ENCODE measurements at places on chromosomes 2 and 18.

DNA sequence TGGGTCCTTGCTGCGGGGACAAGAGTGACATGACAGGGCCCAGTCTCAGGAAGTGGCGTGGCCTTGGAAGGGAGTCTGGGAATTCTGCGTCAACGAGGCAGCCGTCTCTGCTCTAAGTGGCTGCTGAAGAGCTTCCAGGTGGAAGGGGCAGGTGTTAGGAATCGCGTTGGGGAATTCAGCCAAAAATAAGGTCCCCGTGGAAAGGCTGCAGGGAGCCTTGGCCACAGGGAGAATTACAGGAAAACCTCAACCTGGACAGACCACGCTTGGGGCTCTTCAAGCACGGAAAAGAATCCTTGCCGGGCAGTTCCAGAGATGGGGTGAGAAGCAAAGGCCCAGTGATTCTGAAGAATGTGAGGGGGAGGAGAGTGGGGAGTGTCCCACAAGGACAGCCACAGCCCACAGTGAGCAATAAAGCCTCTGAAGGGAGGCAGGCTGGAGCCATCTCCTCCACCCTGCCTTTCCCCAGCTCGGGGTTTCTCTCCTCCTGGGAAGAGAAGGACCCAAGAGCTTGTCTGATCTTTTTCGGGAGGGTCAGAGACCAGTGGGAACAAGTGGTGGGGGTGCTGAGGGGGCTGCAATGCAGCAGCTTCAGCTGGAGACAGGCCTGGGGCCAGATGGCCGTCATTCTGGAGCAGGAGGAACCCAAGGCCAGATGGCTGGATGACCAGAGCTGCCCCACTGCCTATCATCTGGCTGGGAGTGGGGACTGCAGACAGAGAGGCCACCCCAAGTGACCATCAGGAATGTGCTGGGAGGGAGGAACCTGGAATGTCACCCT, 106.4 kb upstream of the SMAD2 start:
- DNase-seq: no peak

GRCh38 chr2:149223472-149224095, 106.8 kb upstream of the LYPD6 start:
- DNase-seq: no peak

- DNase-seq: no peak
These were observed 95.4 kb downstream of the INHBB start for GRCh38 chr2:120441351-120441700.

DNA sequence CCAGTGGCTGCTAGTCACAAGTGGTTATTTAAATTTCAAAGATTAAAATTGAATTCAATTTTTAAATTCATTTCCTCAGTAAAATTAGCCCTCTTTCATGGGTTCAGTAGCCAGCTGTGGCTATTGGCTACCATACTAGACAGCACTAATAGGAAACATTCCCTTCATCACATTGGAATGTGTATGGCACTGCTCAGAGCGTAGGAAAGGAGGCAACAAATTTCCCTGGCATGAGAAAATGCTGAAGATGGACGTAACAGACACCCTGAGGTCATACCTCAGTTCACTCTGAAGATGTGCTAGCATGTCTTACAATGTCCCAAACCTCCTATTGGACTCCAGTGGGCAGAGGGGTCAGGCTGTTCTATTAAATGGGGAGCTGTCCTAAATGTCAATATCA, 96.4 kb downstream of the C1QL2 start:
- no peak for DNase-seq

DNA sequence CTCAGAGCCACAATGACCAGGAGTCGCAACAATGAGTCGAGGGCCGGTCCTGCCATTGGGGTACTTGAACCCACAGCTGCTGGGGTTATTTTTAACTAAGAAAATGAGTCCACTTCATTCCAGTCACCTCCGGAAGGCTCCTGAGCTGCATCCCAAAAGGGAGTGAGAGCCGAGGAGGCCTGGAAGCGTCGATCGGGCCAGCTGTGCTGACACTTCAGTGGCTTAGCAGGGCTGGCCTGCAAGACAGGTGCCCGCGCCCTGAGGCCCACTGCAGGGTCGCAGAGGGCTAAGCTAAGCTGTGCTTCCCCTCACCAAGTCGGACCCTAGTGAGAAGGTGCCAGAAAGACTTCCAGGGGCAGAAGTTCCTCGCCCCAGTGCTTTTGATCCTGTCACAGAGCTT, 21.1 kb downstream of the TBC1D8 start:
- DNase-seq: no peak

DNA sequence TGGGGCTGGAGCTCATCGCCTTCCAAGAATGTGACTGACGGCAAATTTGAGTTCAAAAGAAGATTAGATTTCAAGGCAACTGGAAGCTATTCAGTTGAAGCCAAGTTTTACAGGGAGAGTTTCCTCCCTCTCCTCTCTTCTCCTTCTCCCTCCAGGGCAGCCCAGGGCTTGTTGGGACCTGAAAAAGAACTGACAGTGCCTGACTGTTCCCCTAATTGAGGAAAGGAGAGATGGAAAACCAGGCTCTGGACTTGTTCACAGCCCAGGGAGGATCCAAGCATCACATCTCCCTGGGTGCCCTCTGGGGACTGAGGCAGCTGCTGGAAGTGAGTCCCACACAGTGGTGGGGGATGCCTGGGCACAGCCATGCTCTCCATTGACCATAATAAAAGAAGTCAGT, 88.1 kb downstream of the THNSL2 start:
- no peak for DNase-seq

- DNase-seq: no peak
These were observed 304.1 kb upstream of the ERBB4 start for GRCh38 chr2:212842544-212843185.

- DNase-seq: peak; percentile 51
These were observed 30.6 kb downstream of the ORC4 start for GRCh38 chr2:147989809-147990403.

- no peak for DNase-seq
These were observed 38.4 kb upstream of the NXPH2 start for GRCh38 chr2:138818556-138818955.

DNA sequence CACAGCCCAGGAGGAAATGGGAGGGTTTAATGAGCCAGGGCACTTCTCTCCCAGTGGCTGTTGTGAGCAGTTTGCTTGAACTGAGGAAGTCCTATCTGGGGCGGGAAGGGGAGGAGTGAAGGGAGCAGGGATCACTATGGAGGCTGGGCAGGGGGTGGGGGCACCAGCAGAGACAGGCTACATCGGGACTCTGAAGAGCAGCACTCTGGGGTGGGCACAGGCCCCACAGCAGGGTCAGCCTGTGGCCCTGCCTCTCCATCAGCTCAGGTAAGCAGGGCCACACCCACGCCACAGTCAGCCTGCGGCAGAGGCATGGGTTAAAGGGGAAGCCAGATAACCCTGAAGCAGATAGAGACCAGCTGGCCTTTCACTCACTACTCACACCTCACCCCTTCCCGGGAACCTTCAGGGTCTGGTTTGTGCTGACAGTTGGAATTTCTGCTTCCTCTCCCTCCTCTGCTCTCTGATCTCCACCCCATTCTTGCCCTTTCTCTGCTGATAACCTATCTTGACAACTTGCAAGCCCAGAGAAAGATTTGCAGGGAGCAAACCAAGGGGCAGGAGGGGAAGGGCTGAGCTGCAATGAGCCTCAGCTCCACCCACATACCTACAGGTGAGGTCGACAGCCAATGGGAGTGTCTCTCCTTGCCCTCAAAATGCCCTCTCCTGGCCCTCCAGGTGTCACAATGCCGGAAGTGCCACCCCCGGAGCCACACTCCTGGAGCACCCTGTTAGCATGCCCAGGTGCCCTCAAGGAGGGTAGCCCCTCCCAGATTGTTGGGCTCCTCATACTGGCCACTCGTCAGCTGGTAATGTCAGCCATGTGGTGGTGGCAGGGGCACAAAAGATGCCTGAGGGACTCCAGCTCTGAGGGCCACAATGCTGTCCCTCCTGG, 3.7 kb downstream of the SIGLEC15 start:
- DNase-seq: no peak

GRCh38 chr2:177242121-177242987, 22.2 kb downstream of the NFE2L2 start:
- DNase-seq: no peak

GRCh38 chr2:33488715-33489540, 12.5 kb downstream of the RASGRP3 start:
- DNase-seq: no peak

GRCh38 chr2:16009560-16009959, 69.2 kb downstream of the MYCN start:
- DNase-seq: no peak

GRCh38 chr2:86822668-86823345, 32.1 kb upstream of the CD8A start:
- no peak for DNase-seq

GRCh38 chr2:178830451-178830850, 23.2 kb upstream of the TTN start:
- no peak for DNase-seq

- DNase-seq: no peak
These were observed 25.9 kb downstream of the TTLL4 start for GRCh38 chr2:218736531-218736930.

DNA sequence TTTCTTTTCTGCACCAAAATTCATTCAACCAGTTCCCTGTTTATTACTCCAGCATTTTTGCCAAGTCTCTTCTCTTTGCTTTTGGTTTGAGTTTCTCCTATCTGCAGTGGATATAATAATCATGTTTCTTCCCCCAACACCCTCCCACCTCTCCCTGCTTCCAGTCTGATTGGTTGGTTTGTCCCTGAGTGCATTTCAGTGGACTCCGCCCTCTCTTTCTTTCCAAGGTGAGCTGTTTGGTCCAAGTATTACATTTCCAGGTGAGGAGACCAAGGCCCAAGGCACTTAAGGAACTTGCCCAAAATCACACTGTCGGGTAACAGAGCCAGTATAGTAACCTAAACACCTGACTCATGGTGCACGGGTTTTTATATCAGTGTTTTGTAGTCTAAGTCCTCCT, 17.7 kb downstream of the MRO start:
- DNase-seq: no peak

GRCh38 chr2:1714291-1715064, 29.8 kb downstream of the PXDN start:
- DNase-seq: no peak

- DNase-seq: no peak
These were observed 165.2 kb upstream of the COL3A1 start for GRCh38 chr2:188808947-188809355.

DNA sequence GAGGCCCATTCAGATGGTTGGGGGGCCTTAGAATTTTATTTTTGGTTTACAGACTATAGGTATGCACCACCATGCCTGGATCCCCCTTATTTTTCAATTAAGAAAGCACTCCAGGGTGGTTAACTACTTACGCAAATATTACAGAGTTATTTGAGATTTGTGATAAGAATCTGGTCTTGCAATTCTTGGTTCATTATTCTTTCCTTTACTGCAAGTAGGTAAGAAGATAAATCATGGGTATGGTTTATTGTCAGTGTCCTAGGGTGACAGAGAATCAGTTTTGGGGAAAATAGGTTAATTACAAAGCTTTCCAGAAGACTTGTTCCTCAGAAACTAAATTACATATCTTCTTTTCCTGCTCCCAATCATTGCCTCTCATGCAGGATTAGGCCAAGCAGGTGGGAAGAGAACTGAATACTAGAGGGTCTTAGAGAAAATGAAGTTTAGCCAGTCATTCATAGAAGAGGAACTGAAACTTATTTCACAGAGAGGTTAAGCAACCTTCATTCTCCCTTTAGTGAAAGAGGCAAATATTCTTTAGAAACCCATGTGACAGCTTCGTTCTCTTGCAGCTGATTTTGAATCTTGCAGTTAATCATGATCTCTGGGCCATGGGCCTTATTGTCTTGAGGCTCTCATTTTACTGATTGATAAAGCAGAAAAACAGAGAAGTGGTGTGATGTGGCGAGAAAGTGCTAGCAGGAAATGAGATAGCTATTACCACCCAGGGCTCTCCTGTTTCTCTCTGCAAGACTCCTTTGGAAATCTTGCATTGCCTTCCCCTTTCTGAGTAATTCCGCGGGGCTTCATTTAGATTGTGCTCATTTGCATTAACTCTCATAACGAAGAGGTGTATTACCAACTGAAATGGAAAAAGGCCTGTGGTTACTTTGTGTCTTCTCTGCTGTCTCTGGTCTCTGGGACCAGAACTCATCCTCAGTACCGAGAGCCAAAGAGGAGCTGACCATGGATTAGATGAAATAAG, 44.8 kb upstream of the ARHGAP25 start:
- DNase-seq: no peak

DNA sequence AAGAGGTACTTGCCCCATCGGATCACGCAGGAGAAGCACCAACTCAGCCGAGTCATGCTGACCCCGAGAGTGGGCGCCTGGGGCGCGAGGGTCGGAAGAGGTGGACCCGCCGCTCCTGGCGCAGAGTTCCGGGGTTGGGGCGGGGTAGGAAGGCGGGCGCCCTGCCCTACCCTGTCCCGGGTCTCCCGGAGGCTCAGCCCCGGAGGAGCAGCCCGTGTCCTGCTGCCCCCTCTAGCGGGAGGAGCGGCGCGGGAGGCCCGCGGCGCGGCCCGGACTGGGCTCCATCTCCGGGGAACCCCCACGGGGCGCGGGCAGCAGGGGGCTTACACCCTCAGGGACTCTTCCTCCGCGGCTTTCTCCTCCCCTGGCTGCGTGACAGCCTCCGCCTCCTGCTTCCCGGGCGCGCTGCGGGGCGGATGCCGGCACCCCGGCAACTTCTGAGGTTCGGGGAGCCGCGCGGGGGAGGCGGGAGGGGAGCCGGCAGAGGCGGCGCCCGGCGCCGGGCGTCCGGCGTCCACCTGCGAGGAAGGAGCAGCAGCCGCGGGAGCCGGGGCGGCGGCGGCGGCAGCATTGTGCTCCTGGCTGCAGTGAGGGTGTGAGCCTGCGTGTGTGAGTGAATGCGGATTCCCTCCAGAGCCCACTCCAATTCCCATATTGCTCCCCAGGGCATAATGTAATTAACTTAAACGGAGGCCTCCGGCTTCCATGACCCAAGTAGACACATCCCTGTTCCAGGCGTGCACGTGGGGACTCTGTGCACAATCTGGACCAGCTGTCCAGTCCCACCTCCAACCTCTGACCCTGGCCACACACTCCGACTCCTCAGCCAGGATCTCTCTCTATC, 7.6 kb upstream of the TNS1 start:
- DNase-seq: peak; percentile 7

- peak; percentile 14 for DNase-seq
These were observed 58.1 kb downstream of the MAP3K19 start for GRCh38 chr2:134988994-134989605.

DNA sequence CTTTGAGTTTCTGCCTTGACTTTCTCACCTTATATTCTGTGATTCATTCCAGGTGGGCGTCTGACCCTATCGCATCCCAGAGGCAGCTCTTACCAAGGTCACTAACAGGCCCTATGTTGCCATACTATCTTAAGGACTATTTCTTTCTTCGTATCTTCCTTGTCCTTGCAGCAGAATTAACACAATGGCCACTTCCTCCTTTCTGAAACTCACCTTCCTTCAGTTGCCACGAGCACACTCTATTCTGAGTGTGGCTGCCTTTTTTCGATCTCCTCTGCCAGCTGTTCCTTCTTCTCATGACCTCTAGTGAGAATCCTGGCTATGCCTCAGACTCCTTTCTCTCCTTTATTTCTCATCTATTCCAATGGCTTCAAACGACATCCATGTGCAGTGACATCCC, 160.4 kb upstream of the CCDC195 start:
- no peak for DNase-seq

DNA sequence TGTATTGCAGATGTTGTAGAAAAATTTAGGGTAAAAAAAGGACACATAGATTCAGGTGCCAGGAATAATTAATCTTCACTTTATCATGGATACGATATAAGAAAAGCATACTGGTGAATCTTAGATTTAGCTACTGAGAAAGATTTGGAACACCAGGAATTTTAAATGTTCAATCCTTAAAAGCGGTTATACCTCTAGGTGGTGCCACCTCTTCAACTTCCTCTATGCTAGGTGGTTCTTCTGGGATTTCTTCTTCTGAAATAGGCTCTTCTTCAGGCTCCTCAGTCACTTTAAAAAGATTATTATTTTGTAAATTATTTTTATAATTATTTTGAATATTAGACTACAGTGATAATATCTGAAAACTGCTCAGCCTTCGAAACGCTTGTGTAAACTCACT, 133.1 kb downstream of the TTN start:
- DNase-seq: no peak

Measured in central memory CD4-positive, alpha-beta T cell (primary cell).